ENCODE measurements at places on chromosomes 7 and 10.

- DNase-seq: no peak
Observed at GRCh38 chr7:96708872-96709271, 774 bp downstream of the SEM1 start.

GRCh38 chr7:20542594-20542993 lies 72.9 kb upstream of the ABCB5 start:
- DNase-seq: no peak

DNA sequence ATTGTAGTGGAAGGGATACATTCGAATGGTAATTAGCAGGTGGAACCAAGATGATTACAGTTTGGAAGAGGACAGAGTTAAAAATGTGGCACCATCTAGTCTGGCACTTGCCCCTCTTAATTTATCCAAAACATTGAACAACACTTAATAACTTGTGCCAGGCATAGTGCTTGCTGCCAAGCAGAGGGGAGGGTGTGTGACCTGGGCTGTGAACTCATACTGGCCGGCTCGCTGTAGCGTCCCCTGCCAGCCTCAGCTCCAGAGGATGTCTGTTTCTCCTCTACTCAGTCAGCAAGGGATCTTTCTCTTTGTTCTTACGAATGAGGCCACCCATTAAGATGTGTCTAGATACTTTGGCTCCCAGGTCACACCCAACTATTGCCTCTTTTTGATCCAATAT lies 179.4 kb upstream of the INHBA start:
- DNase-seq: no peak

DNA sequence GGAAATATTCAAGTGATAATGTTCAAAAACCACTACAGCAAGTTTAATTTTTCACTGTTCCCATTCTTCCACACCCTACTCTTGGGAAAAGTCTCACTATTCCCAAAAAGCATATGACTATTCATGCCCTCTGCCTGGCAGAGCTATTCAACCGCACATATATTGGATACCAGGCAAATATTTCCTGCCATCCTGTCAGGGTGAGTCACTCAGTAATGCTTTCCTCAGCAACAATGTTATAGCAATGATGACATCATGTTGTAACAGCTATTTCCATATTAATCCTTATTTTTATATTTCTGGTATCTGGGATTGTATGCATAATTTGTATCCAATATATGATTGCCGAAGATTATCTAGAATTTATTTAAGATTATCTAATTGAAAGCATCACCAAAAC lies 114.0 kb upstream of the PLXDC2 start:
- no peak for DNase-seq
